ENCODE measurements at places on chromosomes 16 and 17. TPM values are rescaled to one million over a fixed set of nuclear protein-coding genes. Genes with fewer than 3 reads are reported as not detected.

DNA sequence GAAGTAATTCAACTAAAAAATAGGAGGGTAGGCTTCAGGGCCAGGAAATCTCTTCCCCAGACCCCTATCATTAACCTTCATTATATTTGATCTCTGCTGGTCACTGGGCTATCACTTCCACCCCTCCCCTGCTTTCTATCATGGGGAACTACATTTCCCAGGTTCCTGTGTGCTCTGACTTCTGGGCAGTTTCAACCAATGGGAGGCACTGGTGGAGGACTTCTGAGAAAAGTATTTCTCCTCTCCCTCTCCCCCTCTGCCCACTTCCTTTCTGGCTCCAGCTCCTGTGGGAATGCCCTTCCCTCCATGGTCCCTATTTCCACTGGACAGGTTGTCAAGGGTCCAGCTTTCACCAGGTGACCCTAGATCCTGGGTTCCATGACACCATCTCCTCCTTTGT, 364.4 kb downstream of the C16orf95 start:
- DNase-seq = no peak

GRCh38 chr16:31502981-31503380, 5.2 kb downstream of the RUSF1 start:
- DNase-seq = no peak

DNA sequence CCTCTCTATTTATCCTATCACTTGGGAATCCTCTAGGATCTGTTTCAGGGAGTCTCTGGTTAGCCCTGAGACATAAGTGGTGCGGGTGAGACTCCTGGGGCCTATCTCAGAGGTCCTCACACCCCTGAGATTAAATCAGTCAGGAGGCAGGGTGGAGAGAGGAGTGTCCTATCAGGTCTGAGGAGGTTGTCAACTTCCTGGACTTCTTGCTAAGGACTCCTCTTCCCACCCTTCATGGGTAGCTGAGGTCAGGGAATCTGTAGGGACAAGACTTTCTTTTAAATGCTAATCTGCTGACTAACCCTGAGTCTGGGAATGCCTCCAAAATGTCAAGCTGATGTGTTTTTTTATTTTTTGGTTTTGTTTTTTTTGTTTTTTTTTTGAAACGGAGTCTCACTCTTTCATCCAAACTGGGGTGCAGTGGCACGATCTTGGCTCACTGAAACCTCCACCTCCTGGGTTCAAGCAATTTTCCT, 6.6 kb upstream of the ARMC5 start:
- no peak for DNase-seq

GRCh38 chr16:3161235-3162018, 26.6 kb upstream of the OR1F1 start:
- DNase-seq = no peak

DNA sequence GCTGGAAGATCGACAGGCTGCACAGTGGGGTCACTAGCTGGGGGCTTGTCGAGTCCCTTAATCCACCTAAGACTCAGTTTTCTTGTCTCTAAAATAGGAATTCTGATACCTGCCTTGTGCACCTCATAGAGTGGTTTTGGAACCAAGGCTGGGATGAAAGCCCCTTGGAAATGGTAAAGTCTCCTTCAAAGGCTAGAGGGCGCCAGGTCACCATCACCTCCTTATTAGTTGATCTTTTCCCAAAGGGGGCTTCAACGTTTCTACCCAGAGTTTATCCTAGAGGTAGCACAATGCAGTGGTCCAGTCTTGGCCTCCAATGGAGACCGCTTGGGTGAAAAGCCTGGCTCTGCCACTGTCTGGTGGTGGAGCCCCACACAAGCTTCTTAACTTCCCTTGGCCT, 158.2 kb downstream of the AIPL1 start:
- no peak for DNase-seq

GRCh38 chr17:27497696-27498095, 41.4 kb downstream of the KSR1 start:
- peak; percentile 84 for DNase-seq

- DNase-seq = no peak
Measured at GRCh38 chr17:7440834-7441195, 1.5 kb downstream of the FGF11 start.

Gene CX3CL1
- 31.1 TPM for total RNA-seq

Gene ZNF469
- total RNA-seq = 3.6 TPM

Gene SHBG
- not detected for total RNA-seq

Gene C16orf95
- total RNA-seq = 4.2 TPM

Measured in ureter (tissue), 1 donor.